ENCODE measurements at places on chromosomes 6 and 20.

DNA sequence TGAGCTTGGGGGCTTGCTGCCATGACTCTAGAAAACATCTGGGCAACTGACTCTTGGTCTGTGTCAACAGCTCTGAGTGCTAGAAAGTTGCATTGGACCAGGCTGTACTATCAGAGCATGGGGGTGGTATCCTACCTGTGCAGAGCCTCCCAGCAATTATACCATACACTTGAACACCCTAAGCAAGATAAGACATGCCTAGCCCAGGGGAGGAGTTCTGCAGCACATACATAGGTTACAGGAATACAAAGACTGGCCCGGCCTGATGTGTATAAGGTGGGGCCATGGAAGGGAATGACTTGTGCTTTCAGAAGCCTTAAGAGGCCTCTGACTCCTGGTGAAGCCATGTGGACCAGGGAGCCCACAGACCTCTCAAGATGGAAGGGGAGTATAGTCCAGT is 11.4 kb upstream of the MOCS1 start:
- DNase-seq: no peak

DNA sequence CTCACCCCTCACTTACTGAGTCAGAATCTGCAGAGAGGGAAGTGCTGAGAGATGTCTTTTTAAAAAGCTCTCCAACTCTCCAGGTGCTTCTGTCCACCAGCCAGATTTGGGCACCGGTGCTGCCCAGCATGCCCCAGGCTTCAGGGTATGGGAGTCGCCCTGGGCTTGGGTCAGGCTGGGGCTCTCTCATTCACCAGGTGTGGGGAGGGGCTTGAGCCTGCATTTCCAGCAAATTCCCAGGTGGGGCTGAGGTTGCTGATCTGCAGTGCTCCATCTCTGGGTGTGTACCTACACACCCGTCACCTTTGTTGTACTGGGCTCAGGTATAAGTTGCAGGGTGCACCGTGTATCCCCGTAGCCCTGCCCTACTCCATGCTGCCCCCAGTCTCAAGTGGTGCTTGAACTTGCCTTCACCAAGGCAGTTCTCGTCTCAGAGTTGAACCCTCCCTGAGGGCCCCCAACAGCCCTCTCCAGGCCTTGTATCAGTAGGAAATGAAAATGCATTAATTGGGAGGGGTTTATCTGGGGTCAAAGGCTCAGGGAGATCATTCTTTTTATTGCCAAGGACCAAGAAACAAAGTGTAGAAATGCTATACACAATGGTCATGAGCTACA is 23.5 kb downstream of the PPP1R3G start:
- no peak for DNase-seq

GRCh38 chr20:52539891-52540290 is 348.3 kb upstream of the ZFP64 start:
- no peak for DNase-seq

- no peak for DNase-seq
Observed at GRCh38 chr6:157280947-157281346, 42.4 kb downstream of the TMEM242 start.

DNA sequence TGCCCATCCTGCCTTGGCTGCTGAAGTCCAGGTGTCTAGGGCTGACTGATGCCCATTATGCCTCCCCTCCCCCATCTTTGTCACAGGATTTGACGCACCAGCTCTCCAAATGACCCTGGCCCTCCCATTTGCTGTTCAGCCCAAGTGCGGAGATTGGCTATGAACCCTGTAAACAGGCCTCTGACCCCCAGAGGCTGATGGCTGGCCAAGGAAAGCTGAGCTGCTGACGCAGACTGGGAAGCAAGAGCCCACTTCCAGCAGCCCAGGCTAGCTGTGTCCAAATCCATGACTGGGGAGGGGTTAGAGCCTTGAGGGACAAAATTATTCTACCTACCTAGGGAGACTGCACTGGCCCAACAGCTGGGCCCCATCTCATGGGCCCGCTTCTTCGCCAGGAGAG is 797 bp upstream of the GNRH2 start:
- peak; percentile 13 for DNase-seq

DNA sequence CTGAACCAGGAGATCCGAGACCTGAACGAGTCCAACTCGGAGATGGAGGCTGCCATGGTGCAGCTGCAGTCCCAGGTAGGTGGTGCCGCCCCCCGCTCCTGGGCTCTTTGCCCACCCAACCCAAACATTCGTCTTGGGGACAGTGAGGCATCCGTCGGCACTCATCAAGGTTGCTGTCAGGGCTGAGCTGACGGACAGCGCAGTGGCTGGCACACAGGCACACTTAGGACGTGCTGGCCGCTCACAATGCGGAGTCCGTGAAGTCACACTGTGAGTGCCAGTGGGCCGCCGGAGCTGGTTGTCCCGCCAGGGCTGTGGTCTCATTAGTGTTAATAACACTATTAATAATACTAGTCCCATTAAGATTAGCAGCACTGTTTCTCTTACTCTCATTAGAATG is 18.2 kb upstream of the PCMTD2 start:
- DNase-seq: no peak

GRCh38 chr6:3553254-3553653 is 96.4 kb upstream of the SLC22A23 start:
- no peak for DNase-seq

DNA sequence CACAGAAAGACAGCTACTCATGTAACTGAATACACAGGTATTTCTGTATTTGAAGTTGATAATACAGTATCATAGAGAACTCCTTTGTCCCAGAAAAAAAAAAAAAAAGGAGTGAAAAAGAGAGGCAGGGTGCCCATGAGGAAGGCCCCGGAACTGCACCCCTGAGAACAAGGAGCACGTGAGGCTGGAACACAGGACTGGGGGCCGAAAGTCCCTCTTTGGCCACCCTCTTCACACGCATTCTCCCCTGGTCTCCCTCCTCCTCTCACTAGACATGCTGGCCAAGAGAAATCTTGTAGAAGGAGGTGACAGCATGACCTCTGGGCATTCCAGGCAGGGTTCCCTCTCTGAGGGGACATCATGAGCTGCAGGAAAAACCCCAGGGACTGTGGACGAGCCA is 62.7 kb upstream of the TRAF3IP2 start:
- no peak for DNase-seq

GRCh38 chr20:32651537-32651936 is 22.2 kb downstream of the C20orf203 start:
- DNase-seq: no peak

GRCh38 chr6:82954937-82955577 is 110.6 kb downstream of the UBE3D start:
- DNase-seq: peak; percentile 69

DNA sequence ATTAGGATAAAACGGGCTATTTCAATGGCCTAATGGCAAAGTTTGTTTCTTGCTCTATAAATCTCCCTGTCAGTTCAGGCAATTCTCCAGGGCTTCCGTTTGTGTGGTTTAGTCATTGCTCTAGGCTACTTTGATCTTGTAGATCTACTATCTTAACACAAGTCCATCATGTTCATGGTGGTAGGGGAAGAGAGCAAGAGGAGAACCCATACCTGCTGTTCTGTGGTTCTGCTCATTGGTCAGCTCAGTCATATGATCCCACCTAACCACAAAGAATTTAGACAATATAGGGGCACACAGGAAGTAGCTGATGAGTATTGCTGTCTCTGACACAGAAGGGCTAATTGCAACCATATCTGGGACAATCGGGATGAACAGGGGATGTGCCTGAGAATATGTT is 4.9 kb upstream of the DEK start:
- peak; percentile 42 for DNase-seq

DNA sequence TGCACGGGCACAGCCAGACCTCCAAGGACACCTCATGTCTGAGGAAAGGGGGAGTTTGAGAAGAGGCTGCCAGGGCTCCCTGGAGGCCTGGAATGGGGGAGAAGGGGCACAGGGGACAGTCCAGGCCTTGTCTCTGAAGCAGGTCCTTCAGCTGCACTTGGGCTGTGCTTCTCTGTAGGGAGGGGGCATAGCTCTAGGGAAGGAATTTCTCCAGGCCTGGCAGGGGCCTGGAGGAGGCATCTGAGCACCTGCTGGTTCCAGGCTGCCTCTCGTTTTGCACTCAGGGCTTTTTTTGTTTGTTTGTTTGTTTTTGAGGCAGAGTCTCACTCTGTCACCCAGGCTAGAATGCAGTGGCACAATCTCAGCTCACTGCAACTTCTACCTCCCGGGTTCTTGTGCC is 67.7 kb downstream of the BCAS4 start:
- no peak for DNase-seq

GRCh38 chr6:31470801-31471200 is 27.1 kb upstream of the MICB start:
- DNase-seq: no peak

DNA sequence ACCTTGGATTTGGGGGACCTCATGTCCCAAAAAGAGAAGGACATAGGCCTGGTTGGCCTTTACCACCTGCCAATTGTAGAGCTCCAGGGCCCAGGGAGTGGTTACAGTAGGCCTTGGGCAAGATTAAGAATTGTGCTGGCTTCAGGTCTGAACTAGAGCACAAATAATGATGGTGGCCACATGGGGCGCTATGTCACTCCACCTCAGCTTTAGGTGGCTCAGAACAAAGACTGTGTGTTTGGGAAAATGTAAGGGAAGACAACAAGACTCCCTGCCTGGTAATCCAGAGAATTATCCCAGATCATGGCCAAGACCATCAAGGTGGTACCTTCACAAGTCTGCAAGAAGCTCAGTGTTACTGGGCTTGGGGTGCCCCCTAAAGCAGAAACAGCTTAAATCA is 224.9 kb upstream of the OPRM1 start:
- no peak for DNase-seq

DNA sequence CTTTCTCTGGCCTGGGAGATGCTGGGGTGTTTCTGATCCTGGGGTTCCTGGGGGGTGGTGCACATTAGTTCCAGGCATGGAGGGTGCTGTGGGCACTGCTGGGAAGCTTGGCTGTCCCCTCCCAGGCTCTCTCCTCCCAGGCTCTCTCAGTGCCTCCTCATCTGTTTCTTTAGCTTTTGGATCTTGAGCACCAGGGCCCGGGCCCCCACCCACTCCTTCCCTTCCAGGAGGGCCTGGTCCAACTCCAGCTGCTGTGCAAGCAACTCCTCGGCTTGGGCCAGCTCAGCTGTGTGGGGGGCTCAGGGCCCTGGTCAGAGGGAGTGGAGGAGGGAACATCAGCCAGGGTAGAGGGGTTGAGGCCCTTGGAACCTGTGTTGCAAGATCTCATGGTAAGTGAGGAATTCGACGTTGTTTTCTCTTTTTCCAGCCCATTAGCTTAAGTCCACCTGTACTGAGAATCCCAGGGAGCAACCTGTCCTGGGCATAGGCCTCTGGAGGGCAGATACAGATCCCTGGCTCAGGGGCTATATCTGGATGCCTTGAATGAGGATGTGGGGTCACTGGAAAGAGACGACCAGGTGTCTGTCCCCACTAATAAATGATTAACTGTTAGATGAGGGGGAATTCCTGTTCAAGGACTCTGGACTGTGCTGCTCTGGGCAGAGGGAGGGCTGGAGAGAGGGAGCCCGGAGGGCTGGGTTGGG is 34.5 kb upstream of the HLA-A start:
- no peak for DNase-seq

GRCh38 chr6:659716-660581 is 3.0 kb upstream of the HUS1B start:
- no peak for DNase-seq

DNA sequence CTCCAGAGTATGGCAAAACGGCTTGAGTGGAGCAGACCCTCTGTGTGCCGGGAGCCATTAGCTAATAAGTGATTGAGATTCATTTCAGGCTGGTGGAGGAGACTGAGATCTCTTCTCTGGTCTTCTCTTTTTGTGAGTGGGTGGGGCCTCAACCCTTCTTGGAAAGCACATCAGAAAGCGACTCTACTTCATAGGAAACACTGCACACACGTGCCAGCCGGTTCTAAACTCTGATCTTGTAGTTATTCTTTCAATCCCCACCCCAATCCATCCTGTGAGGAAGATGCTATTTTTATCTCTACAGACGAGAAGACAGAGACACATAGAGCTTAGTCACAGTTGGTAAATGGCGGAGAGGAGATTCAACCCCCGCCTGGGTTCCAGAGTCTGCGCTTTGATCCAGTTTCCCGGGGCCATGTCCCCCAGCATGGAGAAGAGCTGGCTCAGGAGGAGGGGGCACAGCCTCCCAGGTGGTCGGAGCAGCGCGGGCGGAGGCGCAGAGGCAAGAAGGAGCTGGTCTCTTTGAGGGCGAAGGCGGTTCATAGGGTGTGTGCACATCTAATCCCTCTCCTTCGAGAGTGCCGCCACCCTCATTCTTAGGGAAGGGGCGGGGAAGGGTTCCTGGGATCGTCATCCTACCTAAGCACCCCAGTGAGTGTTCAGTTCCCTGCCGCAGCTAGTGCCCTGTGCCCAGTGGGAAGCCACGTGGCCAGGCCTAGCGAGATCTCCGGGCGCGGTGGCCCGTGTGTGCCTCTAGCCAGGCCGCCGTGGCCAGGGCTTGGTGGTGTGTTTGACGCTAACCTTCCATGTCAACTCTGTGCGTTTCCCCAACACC is 49.0 kb upstream of the TAGAP start:
- DNase-seq: no peak

- peak; percentile 78 for DNase-seq
Observed at GRCh38 chr20:62143081-62143956, at the start of the genes PSMA7 and SS18L1. TSS of gene PSMA7 (minus strand) at chr20:62143394. CDS start at chr20:62143303, 91 bp downstream. TSS of gene SS18L1 (plus strand) at chr20:62143769. CDS start at chr20:62143821, 52 bp downstream.

GRCh38 chr6:36912030-36912454 is 26.3 kb downstream of the C6orf89 start:
- no peak for DNase-seq

DNA sequence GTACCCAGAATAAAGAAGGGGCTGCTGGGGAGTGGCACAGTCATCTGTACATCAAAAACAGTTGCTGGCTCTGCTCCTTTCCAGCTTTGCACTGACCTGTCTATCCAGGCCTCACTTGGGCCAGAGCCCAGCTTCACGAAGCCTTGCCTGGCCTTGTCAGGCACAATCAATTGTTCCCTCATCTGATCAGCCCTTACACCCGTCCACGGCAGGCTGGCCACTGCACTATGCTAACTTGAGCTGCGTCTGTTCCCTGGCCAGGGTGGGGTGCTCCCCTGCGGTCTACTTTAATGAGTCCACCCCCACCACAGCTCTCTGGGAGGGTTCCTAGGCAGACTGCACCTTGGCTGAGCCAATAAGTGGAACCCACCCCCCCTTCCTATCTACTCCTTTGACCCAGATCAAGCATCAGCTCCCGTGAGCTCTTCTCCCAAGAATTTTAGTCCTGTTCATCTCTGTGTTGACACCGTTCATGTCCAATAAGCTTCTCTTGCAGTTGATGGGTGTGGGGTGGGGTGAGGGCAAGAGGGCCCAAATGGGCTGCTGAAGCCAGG is 74.3 kb upstream of the MLN start:
- no peak for DNase-seq

GRCh38 chr6:34342247-34342646 is 50.2 kb downstream of the NUDT3 start:
- no peak for DNase-seq

GRCh38 chr6:126640356-126640755 is 300.4 kb downstream of the CENPW start:
- no peak for DNase-seq

- no peak for DNase-seq
Observed at GRCh38 chr6:34233867-34234266, 2.8 kb upstream of the HMGA1 start.

DNA sequence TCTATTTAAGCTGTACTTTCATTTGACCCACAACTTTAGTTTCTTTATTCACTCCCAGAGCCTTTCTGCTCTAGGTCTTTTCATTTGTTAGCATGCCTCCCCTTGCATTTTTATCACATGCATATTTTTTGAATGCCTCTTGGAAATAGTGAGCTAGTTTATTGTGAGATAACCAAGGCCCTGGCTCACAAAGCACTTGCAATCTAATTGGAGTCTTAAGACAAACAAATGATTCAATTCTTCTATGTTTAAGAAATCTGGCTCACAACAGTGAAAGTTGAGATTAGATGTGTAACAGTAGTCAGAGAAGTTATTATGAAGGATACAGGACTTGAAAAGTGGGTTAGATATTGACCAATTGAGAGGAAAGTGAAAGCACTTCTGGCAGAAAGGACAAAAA is 173.4 kb downstream of the MOXD1 start:
- DNase-seq: peak; percentile 95

- DNase-seq: peak; percentile 76
Observed at GRCh38 chr6:71349395-71349794, 60.8 kb downstream of the OGFRL1 start.
